ENCODE measurements at places on chromosomes 5 and 9. TPM values are rescaled to one million over a fixed set of nuclear protein-coding genes. Genes with fewer than 3 reads are reported as not detected.

DNA sequence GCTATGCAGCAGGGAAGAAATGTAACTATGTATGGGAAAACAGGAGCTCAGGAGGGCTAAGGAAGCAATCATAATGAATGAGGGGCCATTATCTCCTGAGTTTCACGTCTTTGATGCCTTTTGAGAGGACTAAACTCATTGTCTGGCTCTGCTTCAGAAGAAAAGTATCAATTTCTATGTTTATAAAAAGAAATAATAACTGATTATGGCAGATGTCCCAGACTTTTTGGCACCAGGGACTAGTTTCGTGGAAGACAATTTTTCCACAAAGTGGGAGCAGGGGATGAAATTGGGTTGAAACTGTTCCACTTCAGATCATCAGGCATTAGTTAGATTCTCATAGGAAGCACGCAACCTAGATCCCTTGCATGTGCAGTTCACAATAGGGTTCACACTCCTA, 8.7 kb upstream of the IL7R start:
- no peak for DNase-seq

- no peak for DNase-seq
Observed at GRCh38 chr5:171157276-171157675, 151.8 kb upstream of the TLX3 start.

DNA sequence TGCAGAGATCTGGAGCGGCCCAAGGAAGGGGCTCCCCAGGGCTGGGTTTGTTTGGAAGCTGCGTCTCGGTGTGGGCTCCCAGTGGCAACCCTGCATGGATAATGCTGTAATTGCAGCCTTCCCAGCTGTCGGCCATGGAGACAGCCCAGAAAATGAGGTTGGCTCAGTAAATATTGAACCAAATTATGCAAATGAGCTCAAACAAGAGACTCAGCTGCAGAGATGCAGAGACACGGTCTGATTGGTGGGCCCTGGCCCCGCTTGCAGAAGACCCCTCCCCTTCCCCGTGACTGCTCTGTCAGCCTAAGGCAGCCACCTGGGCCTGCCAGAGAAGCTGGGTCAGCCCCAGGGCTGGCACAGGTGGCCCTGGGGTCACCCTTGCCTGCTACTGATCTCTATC, 75.9 kb downstream of the RAD23B start:
- no peak for DNase-seq

N4BP3 gene
- 0.94 TPM for total RNA-seq

GRCh38 chr5:179874536-179875292, 16.1 kb upstream of the MRNIP start:
- no peak for DNase-seq

DNA sequence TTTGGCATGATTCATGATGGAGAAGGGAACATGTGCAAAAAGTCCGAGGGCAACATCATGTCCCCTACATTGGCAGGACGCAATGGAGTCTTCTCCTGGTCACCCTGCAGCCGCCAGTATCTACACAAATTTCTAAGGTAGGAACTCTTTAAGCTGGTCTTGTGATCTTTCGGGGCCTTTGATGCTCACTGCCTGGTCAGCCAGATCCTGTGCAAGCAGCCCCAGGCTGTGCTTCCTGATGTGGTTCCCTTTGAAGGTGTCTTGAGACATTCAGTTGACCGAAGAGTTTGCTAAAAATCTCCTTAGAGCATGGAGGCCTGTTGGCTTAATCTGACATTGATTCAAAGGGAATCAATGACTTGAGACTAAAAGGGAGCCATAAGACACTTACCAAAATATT, 60.0 kb downstream of the ADAMTS16 start:
- DNase-seq: no peak

OLFM1 gene
- total RNA-seq: 21.1 TPM

IL13 gene
- total RNA-seq: 0.24 TPM

GRCh38 chr5:67215519-67216471, 19.2 kb upstream of the CD180 start:
- DNase-seq: no peak

PDZD2 gene
- 43.5 TPM for total RNA-seq
